ENCODE measurements at places on chromosomes 3 and 15. TPM values are rescaled to one million over a fixed set of nuclear protein-coding genes. Genes with fewer than 3 reads are reported as not detected.
A peak's percentile ranks its signal among the peaks of the same experiment; 100 is the strongest.

The NLGN1 gene
- 33.5 TPM for total RNA-seq

The GOLGA8N gene
- total RNA-seq: 22.7 TPM

The PPP1R14D gene
- not detected for total RNA-seq

The TAGLN3 gene
- total RNA-seq: 7.7 TPM

The MED12L gene
- total RNA-seq: 0.71 TPM

The BDH1 gene
- total RNA-seq: 3.0 TPM

The GRK7 gene
- total RNA-seq: not detected

DNA sequence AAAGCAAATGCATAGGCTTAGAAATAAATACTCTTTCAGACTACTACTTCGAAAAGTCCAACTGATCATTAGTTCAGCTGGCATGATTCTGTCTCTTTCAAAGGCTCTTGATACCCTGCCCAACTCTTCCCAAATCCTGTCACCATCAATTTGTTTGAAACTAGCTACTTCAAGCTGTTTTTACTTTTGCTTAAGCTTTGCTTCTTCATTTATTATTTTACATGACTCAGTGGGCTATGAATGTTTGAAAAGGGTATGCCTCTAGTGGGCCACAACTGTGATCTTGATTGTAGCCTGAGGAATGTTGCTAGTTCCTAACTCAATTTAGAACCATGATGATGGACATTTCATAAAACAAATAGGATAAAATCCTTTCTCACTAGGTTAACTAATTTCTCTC is 340.8 kb downstream of the NAALADL2 start:
- no peaks in the 10 kb centered on the region for H3K27me3 ChIP-seq
- DNase-seq: no peak
- H3K4me1 ChIP-seq: no peaks in the 10 kb centered on the region
- no peak overlapping the region for H3K27ac ChIP-seq
- H3K4me3 ChIP-seq: no peak overlapping the region
- H3K36me3 ChIP-seq: no peaks in the 10 kb centered on the region

- peaks cover 8% of the 10 kb centered on the region for H3K27me3 ChIP-seq
- no peaks in the 10 kb centered on the region for H3K4me1 ChIP-seq
- H3K4me3 ChIP-seq: no peak overlapping the region
These were observed 19.8 kb downstream of the PRR23E start for GRCh38 chr3:127212711-127213110.

GRCh38 chr3:61877359-61878138 is 316.2 kb downstream of the PTPRG start:
- no peaks in the 10 kb centered on the region for H3K36me3 ChIP-seq
- H3K27ac ChIP-seq: peak overlapping the region; percentile 38
- H3K4me1 ChIP-seq: no peaks in the 10 kb centered on the region
- DNase-seq: no peak

- peaks cover 33% of the 10 kb centered on the region for H3K4me1 ChIP-seq
- no peak for DNase-seq
- H3K36me3 ChIP-seq: no peaks in the 10 kb centered on the region
- peak overlapping the region; percentile 89 for H3K4me3 ChIP-seq
- peak overlapping the region; percentile 90 for H3K27ac ChIP-seq
These were observed 661 bp upstream of the PARP14 start for GRCh38 chr3:122679882-122680474.

- no peak overlapping the region for H3K4me3 ChIP-seq
- no peak overlapping the region for H3K27ac ChIP-seq
- no peak for DNase-seq
- no peaks in the 10 kb centered on the region for H3K36me3 ChIP-seq
These were observed 241.6 kb downstream of the ZNF621 start for GRCh38 chr3:40766396-40766795.

DNA sequence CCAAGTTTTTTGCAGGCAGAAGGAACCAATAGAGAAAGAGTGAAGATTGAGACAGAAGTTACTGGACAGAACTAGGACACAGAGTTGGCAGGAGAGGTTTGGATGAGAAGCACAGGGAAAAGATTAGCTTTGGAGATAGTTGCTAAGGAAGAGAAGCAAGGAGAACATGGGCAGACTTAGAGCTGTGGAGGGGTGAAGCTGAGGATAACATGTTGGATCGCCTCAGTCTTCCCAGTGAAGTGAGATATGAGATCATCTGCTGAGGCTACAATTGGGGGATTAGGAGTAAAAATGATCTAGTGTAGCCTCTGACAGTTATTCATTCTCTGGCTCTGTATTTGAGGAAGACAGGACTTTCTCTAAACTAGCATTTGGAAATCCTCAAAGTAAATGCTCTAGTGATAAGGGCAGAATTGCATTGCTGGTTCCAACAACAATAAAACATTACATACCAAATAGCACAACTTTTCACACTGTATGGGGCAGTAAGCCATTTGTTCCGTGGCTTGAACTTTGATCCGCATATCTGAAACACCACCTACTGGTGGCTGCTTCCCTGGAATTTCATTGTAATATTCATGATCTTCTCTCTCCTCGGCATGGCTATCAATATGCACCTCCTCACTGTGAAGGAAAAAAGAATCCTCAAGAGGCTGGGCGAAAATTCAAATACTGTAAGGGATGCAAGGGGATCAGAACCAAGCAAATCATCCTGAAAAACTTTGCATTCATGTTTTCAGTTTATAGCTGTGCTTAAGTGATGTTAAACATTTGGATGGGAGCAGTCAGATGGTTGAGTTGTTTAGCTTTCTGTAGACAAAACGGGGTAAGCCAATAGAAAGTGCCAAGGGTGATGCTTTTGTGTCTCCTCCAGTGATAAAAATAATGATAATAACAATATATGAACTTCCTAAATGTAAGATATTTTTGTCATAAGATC is 22.2 kb upstream of the EID1 start:
- H3K36me3 ChIP-seq: no peaks in the 10 kb centered on the region
- DNase-seq: no peak
- no peaks in the 10 kb centered on the region for H3K27me3 ChIP-seq
- H3K4me3 ChIP-seq: no peak overlapping the region

All from sigmoid colon (tissue), 7 donors.